Stimulated activated CD8-positive, alpha-beta memory T cell treated with anti-CD3 and anti-CD28 coated beads, Interleukin-7, amount 100 ng/mL, for 4 hours (primary cell): ENCODE measurements at places on chromosomes 1 and 21.

DNA sequence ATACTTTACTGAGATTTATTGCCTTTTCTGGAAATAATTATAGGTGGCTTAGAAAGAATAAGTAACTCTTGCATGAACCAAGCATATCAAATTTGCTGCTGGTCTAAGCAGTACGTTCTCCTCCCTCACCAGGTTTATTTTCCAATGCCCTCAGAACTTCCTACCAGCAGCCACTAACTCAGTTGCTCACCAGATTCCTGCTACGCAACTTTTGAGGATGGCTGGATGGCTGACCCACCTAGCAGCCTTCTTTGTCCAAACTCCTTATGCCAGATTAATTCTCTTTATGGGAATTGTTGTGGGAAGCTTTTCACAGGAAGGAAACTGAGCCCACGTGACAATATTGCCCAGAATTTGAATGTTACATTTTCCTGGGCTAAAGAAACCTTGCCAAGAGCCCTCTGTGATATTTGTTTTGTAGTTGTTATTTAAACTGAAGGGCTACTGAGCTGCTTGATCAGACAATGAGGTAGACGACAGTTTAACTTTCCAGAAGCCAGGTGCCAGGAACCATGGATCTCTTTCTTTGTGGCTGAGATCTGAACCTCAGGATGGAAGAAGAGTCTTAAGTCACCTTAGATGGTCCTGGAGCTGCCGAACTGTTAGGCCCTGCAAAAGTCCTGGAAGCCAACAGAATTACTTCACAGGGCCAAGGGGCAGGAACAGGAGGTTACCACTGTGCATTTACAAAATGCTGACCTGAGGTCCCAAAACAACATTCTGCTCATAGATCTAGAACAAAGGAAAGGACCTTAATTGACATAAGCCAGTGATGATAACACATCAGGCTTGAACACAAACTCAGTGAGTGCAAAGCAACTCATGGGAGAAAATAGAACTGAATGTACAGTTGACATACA, 85.5 kb upstream of the ATP1A1 start:
- DNase-seq = no peak

- DNase-seq = no peak
Measured at GRCh38 chr1:85276978-85277639, 677 bp upstream of the BCL10 start.

GRCh38 chr1:61616830-61617229, 108.1 kb downstream of the TM2D1 start:
- DNase-seq = no peak

GRCh38 chr1:7588457-7588827, 182.7 kb upstream of the VAMP3 start:
- no peak for DNase-seq

DNA sequence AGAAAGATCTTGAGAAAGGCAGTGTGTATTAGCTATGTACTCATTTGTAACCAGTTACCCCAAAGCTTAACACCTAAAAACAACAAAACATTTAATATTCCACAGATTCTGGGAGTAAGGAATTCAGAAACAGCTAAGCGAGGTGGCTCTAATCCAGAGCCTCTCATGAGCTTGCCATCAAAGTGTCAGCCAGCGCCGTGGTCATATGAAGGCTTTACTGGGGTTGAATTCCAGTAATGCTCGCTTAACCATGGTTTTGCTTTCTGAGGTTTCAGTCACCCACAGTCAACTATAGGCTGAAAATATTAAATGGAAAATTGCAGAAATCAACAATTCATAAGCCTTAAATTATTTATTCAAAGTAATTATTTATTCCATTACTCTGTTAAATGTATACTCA, 101.8 kb downstream of the CLIC6 start:
- DNase-seq = no peak

GRCh38 chr1:167849666-167850065, 64.3 kb downstream of the ADCY10 start:
- no peak for DNase-seq

DNA sequence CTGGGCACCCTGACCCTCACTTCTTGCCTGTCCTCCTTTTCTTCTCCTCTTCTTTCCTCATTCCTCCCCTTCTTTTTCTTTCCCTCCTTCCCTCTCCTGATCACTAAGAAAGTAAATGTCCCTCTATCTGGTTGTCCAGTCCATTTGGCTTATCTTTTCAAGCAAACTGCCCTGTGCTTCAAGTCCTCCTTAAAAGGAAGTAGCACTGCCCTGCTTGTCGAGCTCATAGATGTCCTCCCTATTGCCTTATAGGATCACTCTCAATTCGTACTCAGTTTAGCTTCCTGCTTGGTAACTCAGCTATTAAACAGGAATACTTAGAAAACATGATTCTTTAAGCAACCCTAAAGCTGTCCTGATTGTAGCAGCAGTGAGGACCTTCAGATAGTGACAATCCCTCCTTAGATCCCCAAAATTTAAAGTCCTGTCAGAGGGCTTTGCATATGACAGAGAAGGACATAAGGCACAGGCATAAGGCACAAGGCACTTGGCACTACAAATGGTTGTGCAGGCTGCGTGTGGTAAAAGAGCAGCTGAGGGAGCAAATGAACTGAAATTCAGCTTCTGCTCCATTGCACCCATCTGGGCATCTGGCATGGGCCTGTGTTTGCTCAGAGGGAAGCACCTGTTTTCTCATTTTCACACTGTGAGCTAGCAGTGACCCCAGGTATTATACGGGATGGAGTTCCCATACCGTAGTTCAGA, 26.1 kb upstream of the SLAMF6 start:
- DNase-seq = no peak

GRCh38 chr1:58923090-58923470, 139.2 kb upstream of the JUN start:
- no peak for DNase-seq

DNA sequence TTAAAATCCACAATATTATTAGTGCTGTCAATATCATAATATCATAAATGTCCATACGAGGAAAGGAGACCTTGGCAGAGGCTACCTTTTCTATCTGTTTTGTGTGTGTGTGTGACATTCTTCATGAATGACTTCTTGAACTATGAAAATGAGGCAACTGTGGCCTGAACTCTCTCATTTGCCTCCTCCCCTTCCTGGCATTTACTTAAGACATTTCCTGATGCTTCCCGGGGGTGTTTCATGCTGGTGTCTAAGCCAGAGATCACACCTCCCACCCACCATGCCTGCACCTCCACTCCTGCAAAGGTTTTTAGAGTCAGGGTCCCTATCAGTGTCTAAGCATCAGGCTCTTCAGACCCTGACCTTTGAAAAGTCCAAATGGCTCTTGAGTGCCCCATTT, 420.9 kb downstream of the KIF26B start:
- DNase-seq = no peak

DNA sequence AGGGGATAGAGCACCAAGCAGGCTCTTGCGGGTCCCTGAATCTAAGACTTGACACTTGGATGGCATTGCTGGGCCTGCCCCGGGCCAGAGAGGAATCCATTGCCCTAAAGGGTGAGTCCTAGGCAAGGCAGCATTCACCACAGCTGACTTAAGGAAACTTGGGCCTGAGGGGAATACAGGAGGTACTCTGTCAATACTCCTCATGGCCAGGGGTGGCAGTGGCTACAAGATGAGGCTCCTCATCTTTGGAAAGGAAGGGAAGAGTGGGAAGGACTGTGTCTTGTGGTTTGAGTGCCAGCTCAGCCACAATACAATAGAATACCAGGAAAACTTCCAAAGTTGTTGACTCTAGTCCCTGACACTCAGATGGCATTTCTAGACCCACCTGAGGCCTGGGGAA, 5.1 kb downstream of the KRTAP22-1 start:
- DNase-seq = no peak

- DNase-seq = no peak
Measured at GRCh38 chr1:89901957-89902669, 81.3 kb downstream of the LRRC8D start.

GRCh38 chr1:154698320-154699096, 90.5 kb upstream of the ADAR start:
- no peak for DNase-seq

DNA sequence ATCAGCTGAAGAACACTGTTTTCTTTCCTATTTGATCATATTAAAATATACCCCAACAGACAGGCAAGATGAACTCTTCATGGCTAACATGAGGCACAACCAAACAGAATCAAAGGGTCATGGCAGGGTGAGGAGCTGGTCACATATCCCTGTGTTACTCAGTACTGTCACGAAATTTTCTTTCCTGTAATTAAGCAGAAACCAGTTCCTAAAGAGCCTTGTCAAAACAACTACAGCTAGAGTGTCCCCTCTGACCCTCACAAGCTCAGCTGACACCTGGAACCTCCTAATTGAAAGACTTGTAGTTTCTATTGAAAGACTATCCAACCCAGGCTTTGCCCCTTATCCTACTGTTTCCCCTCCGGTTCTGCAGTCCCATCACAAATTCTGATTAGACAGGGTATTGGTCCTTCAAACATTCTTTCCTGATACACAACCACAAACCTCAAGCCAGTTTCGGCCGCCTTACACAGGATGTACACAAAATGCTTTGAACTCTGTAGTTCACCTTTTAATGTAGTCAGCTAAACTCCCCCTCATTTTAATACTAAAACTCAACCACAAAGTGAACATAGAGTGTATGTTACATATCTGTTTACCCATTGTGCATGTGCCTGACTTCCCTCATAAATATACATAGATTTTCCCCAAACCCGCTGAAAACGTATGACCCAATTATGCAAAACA, 651.9 kb downstream of the MRPL39 start:
- DNase-seq = no peak

- DNase-seq = no peak
Measured at GRCh38 chr1:110254604-110255391, 44.7 kb downstream of the KCNC4 start.

DNA sequence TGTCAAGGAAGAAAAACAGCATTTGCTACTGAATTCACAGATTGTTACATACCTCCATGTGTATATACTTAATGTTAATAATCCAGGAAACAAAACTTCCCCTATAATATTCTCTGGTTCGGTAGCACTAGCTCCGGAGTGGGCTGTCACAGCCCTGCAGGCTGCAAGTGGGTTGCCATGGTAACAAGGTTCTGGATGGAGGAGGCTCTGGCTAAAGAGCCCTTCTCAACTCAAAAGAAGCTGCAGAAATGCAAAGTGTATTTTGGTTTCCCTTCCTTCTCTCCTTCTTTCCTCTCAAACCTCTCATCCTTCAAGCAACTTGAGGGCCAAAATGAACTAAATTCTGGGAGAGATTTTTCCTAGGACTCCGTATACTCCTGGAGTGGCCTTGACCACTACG, 45.2 kb downstream of the ASTN1 start:
- no peak for DNase-seq

- DNase-seq = no peak
Measured at GRCh38 chr21:32093646-32094462, 185.0 kb downstream of the MIS18A start.

DNA sequence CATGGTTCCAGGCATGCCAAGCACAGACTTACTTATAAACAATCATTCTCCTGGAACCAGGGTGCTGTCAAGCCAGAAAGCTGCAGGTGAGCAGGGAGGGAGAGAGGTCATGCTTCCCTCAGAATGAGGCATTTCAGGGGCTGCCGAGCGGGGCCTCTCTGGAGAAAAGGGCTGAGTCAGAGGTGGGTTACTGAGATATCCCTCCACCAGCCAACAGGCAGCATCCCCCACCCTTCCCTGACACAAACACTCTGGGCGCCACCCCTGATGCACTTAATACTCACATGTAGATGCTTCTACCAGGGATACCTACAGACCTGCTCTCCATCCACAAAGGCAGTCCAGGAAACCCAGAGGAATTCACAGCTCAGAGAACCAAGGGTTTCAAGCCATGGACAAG, 13.1 kb downstream of the STK40 start:
- no peak for DNase-seq
